ENCODE measurements at places on chromosomes 4 and X.

GRCh38 chr4:123116412-123116811, 194.0 kb upstream of the NUDT6 start:
- no peak for DNase-seq

GRCh38 chr4:127249767-127250108, 383.0 kb upstream of the INTU start:
- no peak for DNase-seq

GRCh38 chr4:18641334-18641733, 619.8 kb upstream of the LCORL start:
- no peak for DNase-seq

DNA sequence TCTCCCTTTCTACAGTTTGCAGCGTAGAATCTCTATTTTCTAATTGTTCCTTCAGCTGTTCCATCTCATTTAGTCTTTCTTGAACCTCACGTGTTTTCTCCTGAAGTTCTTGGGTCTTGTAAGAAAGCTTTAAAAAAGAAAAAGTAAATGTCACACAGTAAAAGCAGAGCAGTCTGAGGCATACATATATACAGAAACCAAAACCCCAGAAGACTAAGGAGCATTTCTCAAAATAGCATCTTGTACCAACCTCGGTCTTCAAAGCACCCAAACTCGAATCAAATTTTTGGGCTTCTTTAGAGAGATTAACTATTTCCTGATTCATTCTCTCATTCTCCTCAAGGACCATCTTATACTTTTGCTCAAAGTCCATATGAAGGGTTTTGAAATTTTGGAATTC, 39.4 kb downstream of the CENPE start:
- DNase-seq = no peak

- no peak for DNase-seq
These were observed 79.1 kb upstream of the NR0B1 start for GRCh38 chrX:30388325-30388724.

DNA sequence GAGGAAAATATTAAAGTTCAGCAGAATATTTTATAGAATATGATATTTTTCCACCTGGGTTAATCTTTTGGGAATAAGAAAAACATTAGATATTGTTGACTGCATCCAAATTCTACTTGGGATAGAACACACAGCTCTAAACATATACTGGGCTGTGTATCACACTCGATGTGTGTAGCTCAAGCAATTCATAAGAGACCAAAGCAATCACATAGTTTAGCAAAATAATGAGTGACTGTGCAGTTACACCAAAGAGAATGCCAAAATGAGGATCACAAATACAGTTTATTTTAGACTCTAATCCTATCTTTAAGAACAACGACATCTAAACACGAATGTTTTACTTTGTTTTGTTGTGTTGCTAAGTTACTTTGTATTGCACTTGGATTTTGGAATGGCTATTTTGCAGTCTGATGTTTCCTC, 101.2 kb downstream of the CBR4 start:
- no peak for DNase-seq
